NCI-H69 (cell line): ENCODE measurements at places on chromosomes 7 and 10.

DNA sequence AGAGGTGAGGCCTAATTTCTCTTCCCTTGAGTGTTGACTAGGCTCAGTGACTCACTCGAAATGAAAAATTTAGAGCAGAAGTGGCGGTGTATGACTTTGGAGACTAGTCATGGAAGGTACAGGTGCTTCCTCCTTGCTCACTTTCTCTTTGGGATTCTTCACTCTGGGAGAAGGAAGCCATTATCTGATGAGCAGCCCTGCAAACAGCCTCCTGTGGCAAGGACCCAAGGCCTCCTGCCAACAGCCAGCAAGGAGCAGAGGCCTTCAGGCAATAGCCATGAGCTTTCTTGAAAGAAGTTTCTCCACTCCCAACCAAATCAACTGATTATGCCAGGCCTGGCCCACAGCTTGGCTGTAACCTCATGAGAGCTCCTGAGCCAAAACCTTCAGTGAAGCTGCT lies 369.6 kb upstream of the VWC2 start:
- no peak for DNase-seq

DNA sequence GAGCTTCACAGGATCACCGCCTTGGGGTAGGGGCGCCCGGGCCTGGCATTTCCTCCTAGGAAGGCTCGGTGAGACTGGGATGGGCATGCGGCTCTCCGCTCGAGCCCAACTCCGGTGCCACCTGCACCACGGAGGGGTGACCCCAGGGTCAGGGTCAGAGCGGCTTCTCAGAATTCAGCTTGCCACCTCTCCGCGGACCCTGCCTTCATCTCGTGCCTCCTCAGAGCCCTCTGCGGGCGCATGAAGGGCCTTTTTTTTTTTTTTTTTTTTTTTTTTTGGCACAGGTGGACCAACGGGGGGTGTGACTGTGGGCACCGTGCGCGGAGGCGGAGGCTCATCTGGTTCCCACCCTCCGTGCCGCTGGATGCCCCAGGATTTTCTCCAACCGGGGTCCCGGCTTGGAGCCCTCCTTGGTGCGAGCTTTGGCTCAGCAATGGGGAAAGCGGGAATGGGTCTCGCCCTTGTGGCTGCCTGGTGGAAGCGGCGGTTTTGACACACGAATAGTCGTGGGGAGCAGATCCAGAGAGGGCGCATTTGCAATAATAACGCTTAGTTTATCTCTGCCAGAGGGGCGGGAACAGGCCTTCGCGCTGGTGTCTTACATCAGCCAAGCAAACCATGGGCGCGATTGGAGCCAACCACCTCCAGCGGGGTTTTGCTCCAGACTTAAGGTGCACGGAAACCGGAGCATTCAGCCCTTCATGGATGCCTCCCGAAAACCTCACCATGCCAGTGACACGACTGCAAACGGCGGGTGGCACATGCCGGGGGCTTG lies 5.0 kb upstream of the TNRC18 start:
- DNase-seq = peak; percentile 67

DNA sequence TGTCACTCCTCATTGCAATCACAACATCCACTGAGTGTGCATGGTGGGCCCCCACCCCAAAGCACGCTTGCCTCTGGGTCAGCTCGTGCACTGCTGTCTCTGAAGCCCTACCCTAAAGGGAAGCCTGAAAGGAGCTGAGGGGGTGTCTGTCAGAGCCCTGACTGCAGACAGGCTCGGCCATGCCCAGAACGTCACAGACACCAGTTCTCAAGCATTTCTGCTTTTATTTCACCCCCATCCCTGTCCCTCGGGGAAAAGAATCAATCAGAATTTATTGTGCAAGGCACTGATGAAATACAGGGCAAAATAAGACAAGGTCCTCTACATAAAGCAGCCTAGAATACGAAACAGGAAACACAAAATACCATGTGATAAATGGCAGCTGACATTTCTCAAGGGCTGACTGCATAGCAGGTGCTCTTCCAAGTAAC lies 231.8 kb downstream of the WDR37 start:
- no peak for DNase-seq

- DNase-seq = no peak
Observed at GRCh38 chr10:86940677-86941076, 16.7 kb downstream of the MMRN2 start.

DNA sequence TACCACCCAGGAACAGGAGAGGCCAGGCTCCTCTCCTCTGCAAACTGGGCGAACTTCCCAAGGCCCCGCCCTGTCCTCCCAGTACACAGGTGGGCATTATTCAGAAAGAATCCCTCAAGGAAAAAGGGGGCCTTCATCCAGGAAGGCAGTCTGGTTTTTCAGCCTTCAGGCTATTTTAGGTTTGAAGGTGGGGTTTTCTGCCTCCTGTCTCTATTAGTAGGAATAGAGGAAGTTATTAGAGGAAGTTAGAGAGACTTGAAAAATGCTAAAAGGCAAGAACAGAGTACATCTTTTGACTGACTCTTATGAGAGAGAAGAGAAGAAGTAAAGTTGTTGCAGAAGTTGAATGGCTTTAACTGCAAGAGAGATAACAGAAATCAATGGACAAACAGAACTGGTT lies 250.9 kb upstream of the SORCS1 start:
- DNase-seq = no peak

- DNase-seq = no peak
Observed at GRCh38 chr7:95424716-95425115, 10.1 kb downstream of the PON2 start.

- DNase-seq = no peak
Observed at GRCh38 chr10:23568996-23569395, 130.1 kb downstream of the OTUD1 start.

GRCh38 chr10:73167458-73167782 lies 388 bp downstream of the ECD start:
- DNase-seq = no peak

DNA sequence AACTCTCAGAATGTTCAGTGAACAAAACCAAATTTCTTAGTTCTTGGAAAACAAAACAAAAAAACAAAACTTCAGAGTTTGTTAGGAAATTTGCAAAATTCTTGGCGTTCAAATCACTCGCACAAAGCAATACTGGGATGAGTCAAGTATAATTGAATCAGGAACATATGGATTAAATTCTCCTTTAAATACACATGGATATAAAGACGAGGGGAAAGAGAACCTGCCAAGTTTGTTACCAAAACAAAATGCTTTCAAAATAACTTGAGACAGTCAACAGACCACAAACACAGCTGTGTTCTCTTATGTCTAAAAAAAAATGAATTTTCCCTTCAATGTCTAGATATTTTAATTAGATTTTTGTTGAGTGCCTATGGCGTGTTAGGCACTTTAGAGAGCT lies 93.5 kb upstream of the MPP7 start:
- no peak for DNase-seq

DNA sequence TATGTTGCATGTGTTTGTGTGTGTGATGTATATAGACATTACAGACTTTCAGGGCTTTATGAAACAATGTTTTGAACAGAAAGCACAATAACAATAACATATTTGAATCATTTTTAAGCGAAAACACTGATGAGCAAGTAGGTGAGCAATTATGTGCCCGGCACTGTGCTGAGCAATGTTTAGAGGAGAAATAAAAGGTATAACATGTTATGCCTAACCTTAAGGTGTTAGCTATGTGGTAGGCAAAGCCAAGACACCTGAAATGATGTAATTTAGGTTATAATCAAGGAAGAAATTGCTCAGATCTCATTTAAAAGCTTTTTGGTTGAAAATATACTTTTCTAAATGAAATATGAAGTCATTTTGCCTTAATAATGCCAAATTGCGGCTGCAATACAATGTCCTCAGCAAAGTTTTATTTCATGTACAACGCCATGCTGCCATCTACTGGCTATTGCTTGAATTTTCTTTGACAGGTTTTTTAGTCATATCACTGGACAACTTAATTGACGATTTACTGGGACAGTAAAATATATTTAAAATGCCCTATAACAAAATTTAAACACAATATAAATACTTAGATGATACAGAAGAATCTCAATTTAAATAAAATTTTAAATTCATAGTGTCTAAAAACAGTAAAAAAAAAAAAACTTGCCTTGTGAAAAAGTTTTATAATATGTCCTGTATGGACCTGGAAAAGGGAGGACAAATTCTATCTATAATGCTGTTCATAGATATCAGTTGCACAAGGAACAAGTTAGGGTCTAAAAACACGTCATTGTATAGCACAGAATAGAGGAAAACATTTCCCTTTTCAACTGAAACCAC lies 131.1 kb upstream of the CDK1 start:
- DNase-seq = peak; percentile 60

DNA sequence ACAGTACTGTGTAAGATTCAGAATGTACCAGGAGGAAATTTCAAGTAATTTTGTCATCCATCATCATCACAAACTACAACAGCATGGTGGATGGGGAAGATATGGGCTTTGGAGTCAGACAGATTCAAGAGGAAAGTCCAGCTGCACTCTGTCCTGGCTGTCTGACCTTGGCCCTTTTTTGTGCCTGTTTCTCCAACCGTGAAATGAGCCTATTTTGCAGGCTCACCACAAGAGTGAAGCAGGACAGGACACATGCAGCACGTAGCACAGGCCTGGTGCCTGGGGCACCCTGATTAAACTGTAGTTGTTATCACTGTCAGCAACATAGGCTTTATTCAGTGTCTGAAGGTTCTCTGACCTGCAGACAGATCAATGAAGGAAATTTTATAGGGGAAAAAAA lies 37.6 kb downstream of the RHOBTB1 start:
- no peak for DNase-seq

DNA sequence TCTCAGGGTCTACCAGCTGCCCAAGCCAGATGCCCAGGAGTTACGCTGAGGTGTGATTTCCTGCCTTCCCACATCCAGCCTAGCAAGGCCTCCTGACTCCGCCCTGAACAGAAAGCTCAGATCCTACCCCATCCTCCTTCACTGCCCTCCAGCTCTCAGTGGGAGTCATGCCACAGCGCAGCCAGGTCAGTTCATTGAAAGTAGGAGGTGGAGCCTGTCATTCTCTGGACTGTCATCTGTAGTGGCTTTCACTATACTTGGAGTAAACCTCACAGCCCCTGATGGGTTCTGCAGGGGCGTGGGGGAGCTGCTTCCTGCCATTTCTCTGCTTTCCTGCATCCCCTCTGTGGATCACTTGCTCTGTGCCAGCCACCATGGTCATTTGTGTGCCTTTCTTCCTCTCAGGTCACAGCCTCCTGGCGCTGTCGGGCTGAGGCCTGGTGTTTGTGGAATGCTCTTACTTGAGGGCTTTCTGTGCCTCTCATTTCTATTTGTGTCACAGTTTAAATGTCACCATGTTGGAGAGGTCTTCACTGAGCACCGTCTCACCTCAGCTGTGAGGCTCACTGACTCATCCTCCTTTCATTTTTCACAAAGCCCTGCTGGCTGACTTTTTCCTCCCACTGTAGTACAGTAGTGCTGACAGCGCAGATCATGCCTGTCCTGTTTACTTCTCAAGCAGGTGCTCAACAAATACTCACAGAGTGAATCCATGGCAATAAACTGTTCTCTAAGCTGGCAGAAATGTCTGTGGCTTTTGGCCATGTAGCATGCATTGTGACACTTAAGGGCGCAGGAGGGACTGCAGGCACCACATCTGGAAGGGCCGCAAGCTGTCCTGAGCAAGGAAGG lies 61.0 kb upstream of the TMEM248 start:
- peak; percentile 17 for DNase-seq

GRCh38 chr7:28069807-28070206 lies 110.8 kb downstream of the JAZF1 start:
- peak; percentile 54 for DNase-seq

- no peak for DNase-seq
Observed at GRCh38 chr7:95046494-95047240, 139.3 kb downstream of the PPP1R9A start.

GRCh38 chr7:106418094-106418493 lies 133.3 kb upstream of the NAMPT start:
- DNase-seq = no peak

DNA sequence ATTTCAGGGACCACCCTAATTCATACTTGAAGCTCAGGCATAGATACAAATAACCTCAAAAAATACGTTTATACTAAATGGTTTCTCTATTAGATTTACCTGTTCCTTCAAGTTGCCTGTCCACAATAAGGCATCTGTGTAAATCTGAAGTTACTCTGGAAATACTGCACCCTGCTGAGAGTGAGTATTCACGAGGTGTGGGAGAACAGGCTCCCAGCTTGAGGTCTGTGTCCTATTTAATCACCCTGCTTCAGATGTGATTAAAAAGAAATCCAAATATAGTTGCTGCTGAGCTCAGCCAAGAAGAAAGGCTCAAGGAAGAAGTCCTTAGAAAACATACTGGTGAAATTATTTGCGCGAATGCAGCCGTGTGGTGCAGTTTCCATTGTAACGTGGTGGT lies 136.8 kb downstream of the KLF6 start:
- peak; percentile 19 for DNase-seq

- no peak for DNase-seq
Observed at GRCh38 chr7:137296576-137296975, 47.0 kb downstream of the PTN start.

- no peak for DNase-seq
Observed at GRCh38 chr7:39921506-39922175, 28.4 kb upstream of the CDK13 start.

DNA sequence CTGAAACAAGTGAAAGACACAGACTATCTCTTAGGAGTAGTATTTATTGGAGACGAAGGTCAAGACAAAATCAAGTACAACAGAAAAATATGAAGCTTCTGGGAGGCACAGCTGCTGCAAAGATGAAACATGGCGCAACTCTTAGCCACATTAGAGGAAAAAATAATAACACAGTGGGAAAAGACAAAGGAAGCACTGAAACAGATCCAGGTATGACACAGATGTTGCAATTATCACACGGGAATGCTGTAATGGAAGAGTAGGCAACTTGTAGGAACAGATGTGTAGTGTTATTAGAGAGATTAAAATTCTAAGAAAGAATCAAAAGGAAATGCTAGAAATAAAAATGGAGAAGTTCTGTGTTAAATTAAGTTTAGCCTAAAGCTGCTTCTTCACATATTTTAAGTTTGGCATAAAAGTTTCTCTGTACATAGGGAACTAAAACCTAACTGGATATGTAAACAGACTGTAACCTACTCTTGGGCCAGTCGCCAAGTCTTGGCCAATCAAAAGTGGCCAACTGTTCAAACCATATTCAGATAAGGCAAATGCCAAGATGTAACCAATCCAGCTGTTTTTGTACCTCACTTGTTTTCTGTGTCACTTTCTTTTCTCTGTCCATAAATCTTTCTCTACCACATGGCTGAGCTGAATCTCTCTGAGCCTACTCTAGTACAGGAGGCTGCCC lies 1132.0 kb upstream of the LRRTM3 start:
- peak; percentile 59 for DNase-seq

GRCh38 chr10:78904196-78904595 lies 164.6 kb upstream of the ZMIZ1 start:
- DNase-seq = no peak

DNA sequence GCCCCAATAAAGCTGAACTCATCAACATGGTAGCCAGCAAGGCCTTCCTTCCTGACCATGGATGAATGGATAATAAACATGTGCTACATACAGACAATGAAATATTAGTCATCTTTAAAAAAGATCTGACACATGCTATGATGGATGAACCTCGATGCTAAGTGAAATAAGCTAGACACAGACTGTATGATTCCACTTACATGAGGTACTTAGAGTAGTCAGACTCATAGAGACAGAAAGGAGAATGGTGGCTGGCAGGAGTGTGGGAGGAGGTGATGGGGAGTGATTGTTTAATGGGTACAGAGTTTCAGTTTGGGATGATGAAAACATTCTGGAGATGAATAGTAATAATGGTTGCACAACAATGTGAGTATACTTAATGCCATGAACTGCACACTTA lies 114.1 kb upstream of the SORCS3 start:
- DNase-seq = no peak

GRCh38 chr10:77411805-77412204 lies 225.8 kb downstream of the KCNMA1 start:
- DNase-seq = no peak
